Stimulated activated CD4-positive, alpha-beta T cell treated with anti-CD3 and anti-CD28 coated beads, Interleukin-1b, Interleukin-23, amount 100 ng/mL, for 1 hour (primary cell): ENCODE measurements at places on chromosomes 16 and 17.

DNA sequence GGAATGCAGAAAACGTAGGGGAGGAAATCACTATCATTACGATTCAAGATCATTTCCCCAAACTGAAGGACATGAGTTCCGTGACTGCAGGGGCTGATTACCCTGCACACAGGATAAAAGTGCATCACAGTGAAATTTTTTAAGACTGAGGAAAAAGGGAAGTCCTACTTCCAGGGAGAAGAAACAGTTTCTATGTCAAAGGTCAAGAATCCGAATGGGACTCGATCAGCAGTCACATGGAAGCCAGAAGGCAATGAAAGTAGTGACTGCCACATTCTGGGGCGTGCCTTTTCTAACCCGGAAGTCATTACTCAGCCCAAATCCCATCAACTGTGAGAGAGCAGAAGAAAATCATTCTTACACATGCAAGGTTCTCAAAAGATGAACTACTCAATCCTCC, 12.1 kb downstream of the ZZEF1 start:
- no peak for DNase-seq

DNA sequence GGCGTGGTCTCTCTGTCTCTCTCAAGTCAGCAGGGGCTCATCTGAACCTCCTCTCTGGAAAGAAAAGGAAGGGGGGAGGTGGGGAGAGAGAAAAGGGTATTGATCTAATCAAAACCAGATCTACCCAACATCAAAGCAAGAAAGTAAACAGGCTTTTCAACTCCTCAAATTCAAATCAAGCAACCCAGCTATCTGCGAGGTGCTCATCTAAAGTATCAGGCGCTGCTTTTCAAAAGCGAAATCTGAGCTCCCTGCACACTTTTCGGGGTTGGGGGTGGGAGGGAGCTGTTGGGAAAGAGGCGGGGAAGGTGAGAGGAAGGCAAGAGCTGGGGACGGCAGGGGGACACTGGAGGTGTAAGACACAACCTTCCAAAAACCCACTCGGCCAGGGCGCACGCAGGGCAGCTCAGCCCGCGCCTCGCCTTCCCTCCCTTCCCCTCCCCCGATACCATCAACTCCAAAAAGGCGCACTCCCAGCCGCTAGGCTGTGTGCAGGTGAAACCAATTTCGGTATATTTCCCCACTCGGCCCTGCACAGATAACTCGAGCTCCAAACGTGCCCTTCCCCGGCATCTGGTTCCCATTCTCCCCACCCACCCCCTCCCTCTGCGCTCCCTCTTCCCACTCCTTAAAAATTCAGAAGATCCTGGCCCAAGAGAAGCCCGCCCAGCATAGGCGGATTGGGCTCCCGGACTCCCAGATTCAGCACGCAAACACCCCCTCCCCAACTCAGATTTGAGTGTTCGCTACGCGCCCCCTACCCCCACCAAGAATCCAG, 2.6 kb downstream of the AXIN2 start:
- DNase-seq: no peak

- no peak for DNase-seq
Observed at GRCh38 chr17:80422276-80422675, 7.3 kb downstream of the ENDOV start.

DNA sequence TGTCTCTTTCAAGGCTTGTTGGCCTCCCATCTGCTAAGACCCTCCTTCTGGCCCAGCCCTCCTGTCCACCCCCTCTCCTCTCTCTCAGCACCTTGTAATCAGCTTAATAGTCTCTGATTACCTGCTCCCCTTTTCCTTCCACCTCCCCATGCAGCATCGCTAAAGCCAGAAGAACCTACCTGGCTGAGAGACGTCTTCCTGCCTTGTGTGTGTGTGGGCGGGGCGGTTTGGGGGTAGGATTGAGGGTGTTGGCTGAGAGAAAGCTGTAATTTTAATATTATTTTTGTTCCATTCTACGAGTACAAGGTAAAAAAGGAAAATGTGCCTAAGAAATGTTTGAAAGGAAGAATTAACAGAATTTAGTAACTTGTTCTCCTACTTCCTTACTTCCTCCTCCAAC, 3.4 kb downstream of the DNAH9 start:
- no peak for DNase-seq

GRCh38 chr17:43367737-43368242, 31.0 kb upstream of the ARL4D start:
- DNase-seq: no peak

DNA sequence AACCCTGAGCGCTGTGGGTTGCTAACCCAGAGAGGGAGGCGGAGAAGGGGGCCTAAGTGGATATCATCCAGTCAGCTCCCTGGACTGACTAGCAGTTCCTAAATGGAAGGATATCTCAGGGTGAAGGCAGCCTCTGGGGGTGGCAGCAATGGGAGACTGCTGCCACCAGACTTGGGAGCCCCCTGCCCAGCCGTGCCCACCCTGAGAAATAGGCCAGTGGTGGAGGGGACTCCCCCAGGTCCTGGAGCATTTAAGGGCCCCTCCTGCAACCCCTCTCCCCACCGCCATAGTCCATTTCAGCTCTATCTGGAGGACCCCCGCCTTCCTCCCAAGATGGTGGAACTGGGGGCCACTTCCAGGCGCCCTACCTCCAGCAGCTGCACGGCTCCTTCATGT, 8.4 kb downstream of the TSPOAP1 start:
- DNase-seq: no peak

DNA sequence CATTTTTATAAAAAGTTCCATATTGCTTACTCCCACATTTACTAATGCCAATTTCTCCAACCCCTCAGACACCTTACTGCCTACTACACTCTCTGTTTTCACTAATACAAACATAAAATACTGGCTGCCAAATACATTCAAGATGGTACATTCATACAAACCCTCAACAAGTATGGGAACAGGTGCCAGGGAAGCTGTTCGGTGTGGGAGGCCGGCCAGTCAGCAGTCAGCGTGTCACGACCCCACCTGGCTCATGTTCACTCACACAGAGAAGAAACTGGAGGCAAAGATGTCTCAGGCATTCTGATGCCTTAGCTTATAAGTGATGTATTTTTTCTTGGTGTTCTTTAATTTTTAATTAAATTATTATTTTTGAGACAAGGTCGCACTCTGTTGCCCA, 42.4 kb upstream of the TRAP1 start:
- DNase-seq: no peak

DNA sequence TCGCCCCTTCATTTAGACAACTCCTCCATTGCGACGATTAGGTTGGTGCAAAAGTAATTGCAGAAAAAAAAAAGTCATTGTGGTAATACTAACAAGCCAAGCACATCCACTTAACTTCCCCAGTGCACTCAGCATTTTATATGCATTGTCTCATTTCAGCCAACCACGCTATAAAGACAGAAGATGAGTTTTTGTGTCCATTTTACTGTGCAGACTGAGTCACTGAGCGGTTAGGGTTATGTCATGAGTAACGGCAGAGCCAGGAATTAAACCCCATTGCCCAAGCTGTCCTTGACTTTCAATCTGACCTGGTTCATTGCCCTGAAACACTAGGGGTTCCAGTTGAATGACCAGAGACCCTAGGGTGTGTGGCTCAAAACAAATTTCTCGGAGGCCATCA, 218.7 kb downstream of the XYLT1 start:
- DNase-seq: no peak

DNA sequence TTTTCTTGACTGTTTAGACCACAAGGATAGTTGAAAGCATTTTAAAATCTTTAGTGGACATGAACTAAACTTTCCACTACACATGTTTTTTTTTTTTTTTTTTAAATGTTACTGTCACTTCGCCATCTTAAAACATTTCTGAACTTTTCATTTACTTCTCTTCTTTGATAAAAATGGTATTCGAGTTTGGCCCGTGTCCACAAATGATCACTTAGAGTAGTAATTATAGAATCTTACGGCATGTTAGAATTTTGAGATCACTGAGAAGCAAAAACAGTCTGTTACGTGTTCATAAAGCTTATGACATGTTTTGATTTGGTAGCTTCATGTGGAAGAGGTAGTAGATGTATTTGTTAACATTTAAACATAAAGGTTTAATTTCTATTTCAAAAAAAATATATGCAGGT, 1.1 kb downstream of the NSRP1 start:
- no peak for DNase-seq

DNA sequence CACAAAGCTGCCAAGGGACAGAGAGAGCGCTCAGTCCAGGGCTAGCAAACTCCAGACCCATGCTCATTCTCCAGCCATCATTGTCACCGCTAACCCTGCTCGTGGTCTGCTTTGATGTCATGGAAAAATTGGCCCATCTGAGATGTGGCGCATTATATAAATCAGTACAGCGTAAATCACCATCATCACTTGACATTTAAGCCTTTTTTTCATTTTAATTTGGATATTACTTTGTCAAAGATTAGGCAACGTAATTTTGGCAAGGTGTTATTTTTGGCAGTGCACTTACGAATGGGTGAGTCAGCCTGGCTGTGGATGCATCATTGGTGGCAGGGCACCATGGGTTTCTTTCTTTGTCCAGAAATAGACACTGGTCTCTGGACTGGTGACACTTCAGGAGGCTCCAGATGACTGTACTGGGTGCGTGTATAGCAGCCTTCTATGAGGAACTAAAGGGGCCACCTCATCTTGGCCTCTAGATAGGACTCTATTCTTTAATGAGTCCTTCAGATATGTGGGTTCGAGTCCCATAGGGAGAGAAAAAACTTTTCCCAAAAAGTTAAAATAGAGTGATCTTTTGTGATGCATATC, 166.3 kb downstream of the MSI2 start:
- DNase-seq: no peak

DNA sequence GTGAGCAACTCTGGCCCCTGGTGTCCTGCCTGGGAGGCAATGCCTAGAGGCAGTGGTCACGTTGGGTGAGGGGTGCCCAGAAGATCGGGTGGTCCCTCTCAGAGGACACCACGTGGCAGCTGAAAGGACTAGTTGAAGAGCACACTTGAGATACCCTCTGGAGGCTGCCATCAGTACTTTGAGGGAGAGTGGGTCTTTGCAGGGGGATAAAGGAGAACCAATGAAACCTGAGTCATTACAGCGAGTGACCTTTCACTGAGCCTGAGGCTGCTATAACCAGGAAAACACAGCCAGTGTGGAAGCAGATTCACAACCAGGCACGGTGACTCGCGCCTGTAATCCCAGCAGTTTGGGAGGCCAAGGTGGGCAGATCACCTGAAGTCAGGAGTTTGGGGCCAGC, 18.9 kb downstream of the CA4 start:
- DNase-seq: no peak

GRCh38 chr16:65005696-65006095, 116.2 kb downstream of the CDH11 start:
- no peak for DNase-seq

DNA sequence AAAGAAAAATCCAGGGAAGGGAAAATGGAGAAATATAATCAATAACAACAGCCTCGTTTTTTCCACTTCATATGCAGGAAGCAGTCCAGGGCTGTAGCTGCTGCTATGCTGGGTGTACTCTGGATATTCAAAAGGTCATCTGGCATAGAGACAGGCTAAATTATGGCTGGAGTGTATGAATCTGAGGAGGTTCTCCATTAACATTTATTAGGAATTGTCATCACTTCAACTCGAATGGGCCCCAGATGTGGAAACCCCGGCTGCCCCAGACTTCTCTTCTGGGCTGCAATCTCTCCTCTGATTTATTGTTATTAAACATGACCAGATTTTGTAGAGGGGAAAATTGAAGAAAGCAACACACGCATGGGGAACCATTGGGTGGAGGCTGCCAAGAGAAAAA, 33.5 kb upstream of the SKAP1 start:
- no peak for DNase-seq

DNA sequence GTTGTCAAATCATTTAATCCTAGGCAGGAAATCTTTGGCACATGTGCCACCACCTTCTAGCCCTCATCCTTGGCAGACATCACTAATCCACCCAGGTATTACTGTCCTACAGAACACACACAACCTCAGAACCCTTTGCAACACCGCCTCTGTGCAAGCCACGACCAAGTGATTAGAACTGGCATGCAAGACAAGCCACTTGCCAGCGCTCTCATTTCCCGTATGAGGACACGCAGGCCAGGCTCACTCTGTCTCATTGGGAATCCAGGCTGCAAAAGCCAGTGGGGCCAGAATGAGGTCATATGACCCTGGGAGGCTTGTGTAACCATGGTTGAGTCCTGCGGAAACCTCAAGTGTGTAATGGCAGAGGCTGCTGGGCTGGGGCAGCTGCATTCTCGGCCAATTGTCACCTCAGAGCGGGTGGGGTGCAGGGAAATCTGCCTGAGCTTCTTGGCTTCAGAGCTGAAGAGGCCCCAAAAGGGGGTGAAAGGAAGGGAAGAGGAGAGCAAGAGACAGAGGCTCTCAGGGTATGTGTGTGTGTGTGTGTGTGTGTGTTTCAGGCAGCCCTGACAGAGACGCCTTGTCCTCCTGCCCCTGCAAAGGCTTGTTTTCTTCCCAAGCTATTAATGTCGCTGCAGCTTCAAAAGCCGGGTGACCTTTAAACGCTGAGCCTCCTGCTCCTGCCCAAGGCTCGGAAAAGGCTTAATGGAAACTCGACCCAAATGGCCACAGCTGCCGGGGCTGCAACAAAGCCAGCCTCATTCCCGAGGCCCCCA, 43.2 kb upstream of the MRPS23 start:
- DNase-seq: no peak

DNA sequence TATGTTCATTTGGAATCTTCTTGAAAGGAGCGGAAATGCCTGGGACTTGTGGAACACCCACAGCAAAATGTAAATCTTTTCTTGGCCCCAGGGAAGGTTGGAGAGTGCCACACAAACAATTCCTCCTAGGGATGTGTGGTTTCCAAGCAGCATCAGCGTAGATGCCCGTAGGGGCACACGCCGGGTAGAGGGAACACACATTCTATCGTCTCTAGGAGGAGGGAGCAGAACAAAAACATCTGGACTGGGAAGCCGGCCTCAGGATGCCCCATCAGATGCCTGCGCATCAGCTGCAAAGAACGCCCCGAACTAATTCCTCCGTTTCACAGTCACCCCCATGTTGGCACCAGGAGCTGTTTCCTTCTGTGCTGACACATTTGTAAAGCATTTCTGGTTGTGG, 357.9 kb upstream of the ZFHX3 start:
- no peak for DNase-seq

- DNase-seq: no peak
Observed at GRCh38 chr17:5705081-5705875, 121.0 kb upstream of the NLRP1 start.

- DNase-seq: no peak
Observed at GRCh38 chr16:477301-478157, 50.0 kb upstream of the CAPN15 start.

DNA sequence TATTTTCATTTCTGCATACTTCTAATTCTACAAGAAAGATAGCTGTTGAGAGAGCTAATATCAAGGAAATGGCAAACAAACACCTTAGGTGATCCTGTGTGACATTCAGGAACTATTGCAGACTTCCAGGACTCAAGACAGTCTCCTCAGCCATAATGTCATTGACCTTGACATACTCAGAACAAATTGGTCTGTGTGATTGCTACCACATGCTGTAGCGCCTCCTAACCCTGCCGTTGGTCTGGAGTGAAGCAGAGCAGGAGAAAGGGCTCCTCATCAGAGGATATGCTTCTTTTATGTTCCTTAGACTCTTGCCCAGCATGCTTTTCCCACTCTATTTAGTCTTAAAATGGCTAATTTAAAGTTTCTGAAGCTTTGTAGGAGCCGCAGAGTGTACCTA, 194.2 kb upstream of the TBX2 start:
- DNase-seq: no peak

GRCh38 chr16:637081-638018, 1.2 kb upstream of the METTL26 start:
- peak; percentile 86 for DNase-seq
